Activated naive CD4-positive, alpha-beta T cell treated with anti-CD3 and anti-CD28 coated beads, Interleukin-2, amount 50 U/mL, for 16 hours (primary cell): ENCODE measurements at places on chromosomes 11 and 22.
A peak's percentile ranks its signal among the peaks of the same experiment; 100 is the strongest.

- peak; percentile 46 for DNase-seq
Observed at GRCh38 chr11:66068923-66069714, 953 bp upstream of the PACS1 start.

GRCh38 chr11:2699185-2699530 is 636 bp downstream of the KCNQ1OT1 start:
- peak; percentile 16 for DNase-seq

GRCh38 chr11:72430741-72431570 is 3.4 kb downstream of the CLPB start:
- DNase-seq: peak; percentile 36

DNA sequence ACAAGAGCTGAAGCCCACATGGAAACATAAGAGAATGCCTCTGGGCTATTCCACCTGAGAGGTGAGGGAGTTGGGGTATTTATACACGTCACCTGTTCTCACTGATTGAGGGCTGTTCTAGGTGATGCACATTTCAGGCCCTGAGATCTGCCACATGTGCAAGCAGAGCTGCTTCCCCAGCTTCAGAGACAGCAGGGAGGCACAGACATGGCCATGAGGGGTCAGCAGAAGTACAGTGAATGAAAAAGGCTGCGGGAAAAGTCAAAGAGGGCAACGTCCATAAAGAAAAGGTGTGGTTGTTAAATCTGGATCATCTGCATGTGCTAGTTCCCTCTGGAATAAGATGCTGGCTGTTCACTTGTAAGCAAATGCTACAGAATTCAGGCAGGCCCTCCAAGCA is 75.4 kb downstream of the GAB4 start:
- DNase-seq: no peak

GRCh38 chr11:68326334-68327215 is 14.2 kb downstream of the LRP5 start:
- no peak for DNase-seq

GRCh38 chr11:110072930-110073329 is 20.3 kb upstream of the ZC3H12C start:
- DNase-seq: no peak

DNA sequence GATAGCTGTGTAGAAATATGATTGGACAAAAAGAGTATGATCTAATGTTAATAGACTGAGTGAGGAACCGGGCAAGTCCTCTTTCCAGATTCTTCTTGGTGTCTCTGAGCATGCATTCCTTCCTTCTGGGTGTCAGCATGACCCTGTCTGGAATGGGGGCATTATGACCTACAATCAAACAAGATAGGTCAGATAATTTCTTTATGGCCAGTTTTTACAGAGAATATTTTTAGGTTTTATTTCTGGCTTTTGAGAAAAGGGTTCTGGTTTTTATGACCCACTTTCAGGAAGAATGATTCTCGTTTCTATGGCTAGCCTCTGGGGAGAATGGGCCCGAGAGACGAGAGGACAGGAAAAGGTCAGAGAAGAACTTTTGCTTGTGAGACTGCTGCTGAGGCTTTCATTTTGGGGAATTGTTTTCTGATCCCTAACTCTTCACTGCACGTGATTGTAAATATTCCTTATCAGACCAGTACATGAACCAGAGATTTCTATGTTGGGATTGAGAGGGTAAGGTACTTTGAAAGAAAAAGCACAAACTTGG is 383.8 kb downstream of the AASDHPPT start:
- no peak for DNase-seq

DNA sequence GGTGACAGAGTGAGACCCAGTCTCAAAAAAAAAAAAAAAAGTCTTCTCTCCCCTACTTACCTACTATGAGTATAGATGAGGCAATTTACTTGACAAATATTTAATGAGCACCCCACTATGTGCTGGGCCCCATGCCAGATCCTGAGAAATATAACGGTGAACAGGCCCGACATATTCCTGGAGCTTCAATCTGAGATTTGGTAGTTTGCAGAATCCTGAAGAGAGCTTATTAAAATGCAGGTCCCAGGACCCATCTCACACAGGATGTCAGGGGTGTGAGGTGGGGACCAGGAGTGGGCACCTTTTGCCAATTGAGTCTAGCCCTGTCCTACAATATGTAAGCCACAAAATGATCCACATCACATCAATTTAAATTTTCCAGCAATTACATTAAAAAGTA is 44.0 kb downstream of the KCNJ4 start:
- DNase-seq: no peak
